Sigmoid colon (tissue), 7 donors: ENCODE measurements at places on chromosomes 12 and 14. TPM values are rescaled to one million over a fixed set of nuclear protein-coding genes. Genes with fewer than 3 reads are reported as not detected.

ARMH4 gene
- polyA plus RNA-seq, result not detected

RD3L gene
- not detected for polyA plus RNA-seq

DNA sequence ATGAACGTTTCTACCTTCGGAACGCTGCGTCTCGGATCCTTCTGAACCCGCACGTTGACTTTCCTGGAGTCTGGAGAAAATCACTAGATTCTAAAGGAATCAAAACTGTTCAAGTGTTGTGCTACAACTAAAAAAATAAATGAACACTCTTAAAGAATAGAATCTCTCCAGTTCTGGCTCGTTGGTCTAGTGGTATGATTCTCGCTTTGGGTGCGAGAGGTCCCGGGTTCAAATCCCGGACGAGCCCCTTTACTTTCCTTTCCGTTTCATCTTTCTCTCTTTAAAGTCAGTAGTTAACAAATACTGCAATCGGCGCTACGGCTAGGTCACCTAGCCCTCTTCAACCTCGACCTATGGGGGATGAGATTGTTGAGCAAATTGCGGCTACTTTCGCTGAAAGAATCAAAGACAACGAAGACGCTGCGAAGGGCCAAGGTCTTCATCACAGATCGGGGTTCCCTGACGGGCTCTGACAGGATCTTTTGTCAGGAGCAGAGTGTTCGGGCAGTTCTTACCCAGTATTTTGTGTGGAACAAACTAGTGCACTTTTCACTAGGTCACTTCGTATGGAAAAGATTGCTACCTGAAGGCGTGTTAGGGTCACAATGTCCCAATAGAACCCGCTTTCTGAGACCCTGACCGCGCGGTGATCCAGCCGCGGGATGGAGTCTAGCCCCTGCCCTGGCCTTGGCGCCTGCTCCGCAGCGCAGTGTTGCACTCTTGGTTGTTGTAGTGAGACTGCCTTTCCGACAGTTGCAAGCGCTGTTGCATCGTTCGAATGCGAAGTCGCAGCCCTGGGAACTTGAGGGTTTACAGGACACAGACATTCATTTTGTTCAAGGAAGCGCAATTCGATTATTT lies 8.4 kb downstream of the OR6S1 start:
- peak; percentile 75 for DNase-seq

GRCh38 chr14:98834119-98834518 lies 437.9 kb downstream of the BCL11B start:
- no peak for DNase-seq

- DNase-seq, result peak; percentile 57
Observed at GRCh38 chr12:117024961-117025480, 74.2 kb downstream of the TESC start.

- DNase-seq, result no peak
Observed at GRCh38 chr14:61050417-61050816, 69.4 kb downstream of the SLC38A6 start.

DNA sequence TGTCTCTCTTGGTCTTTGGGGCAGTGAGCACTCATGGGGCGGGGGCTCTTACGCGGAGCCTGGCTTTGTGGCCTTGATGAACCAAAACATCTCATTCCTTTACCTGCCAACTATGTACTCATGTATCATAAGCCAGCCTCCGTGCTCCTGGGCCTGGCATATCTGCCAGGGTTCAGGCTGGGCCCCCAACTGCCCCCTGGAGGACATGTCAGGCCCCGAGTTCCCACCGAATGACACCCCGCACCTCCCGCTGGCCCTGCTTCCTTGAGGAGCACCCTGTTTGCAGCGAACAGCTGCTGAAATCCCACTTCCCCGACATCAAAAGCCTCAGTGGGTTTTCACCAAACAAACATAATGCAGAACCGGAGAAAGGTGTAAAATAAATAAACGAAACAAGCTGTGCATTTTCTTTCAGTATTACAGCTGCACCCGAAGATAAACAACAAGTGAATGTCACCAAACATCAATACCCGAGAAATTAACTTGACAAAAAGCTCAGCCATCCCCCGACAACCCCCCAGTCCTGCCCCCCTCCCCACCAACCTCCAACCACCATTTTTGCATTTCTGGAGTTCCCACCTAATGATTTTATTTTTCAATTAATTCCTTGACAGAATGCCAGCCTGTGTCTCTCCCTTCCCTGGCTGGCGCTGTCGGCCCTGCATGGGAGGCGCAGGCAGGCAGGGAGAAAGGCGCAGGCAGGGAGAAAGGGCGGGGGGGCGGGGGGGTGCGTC lies 139.2 kb downstream of the RBM19 start:
- DNase-seq, result no peak

DNA sequence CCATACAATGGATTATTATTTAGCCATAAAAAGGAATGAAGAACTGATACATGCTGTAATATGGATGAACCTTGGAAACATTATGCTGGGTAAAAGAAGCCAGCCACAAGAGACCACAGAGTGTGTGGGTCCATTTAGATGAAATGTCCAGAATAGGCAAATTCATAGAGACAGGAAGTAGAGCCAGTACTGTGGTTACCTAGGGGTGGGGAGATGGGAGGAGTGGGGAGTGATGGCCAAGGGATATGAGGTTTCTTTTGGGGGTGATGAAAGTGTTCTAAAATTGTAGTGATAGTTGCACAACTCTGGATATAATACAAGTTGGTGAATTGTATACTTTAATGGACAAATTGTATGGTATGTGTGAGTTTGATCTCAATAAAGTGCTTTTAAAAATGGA lies 18.6 kb downstream of the JDP2 start:
- DNase-seq, result peak; percentile 11
